ENCODE measurements at places on chromosomes 3 and 15.

DNA sequence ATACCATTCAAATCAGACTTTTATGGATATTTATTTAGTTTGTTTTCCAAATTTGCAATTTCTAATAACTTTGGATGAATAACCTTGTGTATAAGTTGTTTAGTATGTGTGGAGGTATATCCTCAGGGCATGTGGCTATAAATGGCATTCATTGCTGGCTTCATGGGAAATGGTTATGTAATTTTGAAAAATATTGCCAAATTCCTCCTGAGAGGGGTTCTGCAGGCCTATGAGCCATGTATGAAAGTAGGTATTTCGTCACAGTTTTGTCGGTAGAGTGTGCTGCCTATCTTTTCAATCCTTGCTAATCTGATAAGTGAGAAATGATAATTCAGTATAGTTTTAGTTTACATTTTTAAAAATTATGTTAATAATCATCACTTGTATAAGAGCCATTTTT, 256.4 kb upstream of the ZNF385D start:
- no peak for DNase-seq

DNA sequence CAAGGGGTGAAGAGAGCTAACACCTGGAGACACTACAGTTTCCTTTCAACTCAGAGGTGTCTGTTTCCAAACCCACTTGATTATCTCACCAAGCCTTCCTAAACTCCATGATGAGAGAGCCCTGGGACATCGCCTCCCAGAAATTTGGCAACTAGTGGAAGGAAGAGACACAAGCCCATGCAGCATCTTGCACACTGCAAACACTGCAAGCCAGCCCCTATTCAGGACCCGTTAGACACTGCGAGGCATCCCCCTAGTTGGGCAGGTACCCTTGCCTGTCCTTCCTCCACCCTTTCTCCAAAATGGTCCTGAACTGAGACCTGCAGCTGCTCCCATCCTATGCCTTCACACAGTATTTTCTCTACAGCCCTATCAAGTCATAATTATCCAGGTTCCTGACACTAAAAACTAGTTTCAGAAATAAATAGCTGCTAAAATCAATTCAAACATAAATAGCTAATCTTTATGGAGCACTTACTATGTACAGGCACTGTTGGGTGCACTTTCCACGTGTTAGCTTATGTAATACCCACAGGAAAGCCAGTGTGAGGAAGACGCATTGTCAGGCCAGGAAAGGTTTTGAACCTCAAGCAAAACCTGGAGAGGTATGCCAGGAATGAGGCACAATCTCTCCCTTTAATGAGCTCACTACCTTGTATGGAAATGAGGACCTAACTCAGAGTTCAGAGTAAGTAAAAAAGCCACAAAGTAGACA, 2.8 kb downstream of the MAGI1 start:
- no peak for DNase-seq

- DNase-seq, result no peak
Observed at GRCh38 chr15:79965846-79966630, 5.0 kb downstream of the BCL2A1 start.

DNA sequence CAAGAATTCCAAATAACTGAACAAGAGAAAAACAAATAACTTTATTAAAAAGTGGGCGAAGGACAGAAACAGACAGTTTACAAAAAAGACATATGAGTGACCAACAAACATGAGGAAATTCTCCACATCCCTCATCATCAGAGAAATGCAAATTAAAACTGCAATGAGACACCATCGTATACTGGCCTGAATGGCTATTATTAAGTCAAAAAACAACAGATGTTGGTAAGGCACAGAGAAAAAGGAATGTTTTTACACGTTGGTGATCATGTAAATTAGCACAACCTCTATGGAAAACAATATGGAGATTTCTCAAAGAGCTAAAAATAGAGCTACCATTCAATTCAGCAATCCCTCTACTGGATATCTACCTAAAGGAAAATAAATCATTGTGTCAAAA, 1260.4 kb upstream of the ALCAM start:
- no peak for DNase-seq

- no peak for DNase-seq
Observed at GRCh38 chr15:66820481-66821176, 118.6 kb downstream of the SMAD6 start.

DNA sequence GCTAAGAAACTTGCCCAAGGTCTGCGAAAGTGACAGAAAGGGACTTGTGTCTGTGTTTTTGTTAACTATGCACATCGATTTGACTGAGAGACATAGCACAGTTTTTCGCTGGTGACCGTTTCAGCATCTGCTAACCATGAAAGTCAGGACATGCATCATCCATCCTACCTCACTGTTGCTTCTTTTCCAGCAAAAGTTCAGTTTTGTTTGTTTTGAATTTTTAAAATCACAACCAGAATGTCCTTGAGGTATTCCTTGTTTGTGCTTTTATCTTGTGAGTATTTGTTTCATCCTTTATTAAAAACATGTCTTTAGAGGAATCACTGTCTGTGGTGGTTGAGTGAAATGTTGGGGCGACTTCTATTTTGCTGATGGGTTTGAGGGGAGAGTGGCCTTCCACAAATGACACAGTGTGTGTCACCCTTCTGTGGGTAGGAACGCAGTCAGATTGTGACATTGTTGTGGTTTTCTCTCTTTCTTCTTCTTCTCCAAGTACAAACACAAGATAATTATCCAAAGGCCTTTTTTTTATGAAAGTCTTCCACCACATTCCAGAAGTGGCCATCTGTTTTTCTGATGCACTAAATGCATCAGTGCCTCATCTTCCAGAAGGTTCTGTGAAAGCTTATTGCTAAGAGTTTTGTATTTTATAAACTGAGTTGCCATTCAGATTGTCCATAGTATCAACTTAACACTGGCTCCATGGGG, 214.4 kb upstream of the NR2E3 start:
- no peak for DNase-seq

DNA sequence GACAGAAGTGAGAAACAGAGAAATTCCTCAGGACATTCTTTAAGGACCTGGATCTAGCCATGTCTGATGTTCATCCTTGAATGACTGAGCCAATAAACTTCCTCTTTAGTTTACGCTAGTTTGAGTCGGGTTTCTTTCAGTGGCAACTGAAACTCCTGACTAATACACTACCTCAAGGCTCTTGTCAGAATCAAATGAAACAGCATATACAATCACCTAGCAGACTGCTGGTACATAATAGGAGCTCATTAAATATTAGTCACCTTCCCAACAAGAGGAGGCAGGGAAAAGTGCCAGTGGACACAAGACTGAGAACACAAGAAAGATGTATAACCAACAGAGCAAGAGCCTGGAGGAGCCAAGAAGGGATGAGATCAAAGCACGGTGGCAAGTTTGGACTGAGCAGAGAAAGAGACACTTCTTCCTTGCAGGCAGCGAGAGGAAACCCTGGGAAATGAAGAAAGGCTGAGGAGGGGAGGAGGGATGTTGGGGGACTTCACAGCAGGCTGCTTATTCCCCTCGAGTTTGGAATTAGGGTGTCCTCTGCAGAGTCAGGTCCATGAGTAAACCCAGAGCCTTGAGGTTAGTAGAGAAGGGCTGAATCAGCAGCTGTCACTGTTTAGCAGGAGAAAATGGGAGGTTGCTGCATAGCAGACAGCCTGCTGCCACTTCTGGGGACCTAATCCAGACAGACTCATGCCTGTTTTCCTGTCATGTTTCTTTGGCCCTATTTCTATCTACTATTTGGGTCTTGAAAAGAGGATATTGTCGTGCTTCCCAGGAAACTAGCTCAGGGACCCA, 73.3 kb downstream of the MRPL46 start:
- DNase-seq, result no peak

DNA sequence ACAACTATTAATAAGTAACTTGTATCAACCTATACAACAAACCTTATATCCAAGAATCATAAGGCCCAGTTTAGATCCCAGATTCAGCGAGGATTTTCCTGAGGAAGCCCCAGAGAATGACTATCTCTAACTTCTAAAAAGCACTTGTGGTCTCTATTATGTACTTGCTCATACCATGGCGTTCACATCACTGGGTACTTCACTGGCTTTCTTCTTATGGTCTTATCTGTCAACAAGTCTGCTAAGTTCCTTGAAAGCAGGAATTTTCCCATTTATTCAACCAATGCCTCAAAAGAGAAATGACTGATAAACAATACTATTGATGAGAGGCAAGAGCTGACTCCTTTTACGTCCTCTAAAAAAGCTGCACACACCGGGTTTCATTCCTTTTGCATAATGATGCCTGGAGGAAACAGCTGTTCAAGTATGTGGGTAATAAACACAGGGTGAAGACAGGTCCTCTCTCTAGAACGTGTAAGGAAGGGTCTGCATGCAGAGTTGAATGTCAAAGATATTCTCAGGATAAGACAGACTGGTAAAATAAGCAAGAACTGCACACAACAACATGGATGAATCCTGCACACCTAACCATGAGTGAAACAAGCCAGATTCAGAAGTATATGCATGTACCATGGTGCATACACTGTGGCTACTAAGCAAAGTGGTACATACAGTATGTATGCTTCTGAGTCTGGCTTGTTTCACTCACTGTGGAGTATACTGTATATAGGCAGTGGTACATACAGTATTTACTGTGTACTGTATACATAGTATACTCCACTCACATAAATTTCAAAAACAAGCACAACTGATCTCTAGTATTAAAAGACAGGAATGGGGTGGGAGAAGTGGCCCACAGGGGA, 408.7 kb downstream of the SHQ1 start:
- no peak for DNase-seq

DNA sequence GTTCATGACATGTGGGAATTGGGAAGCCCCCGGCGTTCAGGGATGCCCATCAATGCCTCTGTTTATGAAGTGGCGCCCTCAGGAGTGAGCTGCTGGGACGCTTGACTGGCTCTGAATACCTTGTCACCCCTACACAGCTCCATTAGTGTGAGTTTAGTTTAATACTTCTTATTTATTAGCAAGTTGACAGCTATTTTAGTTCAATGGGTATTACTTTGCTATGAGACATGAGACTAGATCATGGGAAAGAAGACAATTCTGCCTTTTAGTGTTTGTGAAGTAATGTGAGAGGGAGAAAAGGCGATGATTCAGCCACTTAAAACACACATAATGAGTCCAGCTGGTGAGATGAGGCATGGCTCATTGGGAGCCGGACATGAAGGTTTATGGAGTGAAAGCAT, 678.5 kb downstream of the NR2F2 start:
- DNase-seq, result no peak

DNA sequence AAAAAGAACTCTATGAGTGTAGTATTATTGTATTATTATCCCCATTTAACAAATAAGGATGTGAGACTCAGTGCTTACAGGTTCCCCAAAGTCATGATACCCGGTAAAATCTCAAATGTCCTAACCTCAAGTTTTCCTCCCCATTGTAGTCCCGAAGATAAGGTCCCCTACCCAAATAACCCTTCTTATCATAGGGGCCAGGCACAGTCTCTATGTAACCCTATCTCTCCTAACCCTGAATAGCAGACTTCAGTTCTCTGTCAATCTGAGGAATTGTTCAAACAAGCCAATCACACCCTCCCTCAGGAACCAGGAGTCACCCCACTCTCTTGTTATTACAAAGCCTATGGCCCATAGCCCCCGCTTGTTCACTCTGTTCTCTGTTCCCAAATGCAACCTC, 10.5 kb upstream of the SUSD5 start:
- no peak for DNase-seq

DNA sequence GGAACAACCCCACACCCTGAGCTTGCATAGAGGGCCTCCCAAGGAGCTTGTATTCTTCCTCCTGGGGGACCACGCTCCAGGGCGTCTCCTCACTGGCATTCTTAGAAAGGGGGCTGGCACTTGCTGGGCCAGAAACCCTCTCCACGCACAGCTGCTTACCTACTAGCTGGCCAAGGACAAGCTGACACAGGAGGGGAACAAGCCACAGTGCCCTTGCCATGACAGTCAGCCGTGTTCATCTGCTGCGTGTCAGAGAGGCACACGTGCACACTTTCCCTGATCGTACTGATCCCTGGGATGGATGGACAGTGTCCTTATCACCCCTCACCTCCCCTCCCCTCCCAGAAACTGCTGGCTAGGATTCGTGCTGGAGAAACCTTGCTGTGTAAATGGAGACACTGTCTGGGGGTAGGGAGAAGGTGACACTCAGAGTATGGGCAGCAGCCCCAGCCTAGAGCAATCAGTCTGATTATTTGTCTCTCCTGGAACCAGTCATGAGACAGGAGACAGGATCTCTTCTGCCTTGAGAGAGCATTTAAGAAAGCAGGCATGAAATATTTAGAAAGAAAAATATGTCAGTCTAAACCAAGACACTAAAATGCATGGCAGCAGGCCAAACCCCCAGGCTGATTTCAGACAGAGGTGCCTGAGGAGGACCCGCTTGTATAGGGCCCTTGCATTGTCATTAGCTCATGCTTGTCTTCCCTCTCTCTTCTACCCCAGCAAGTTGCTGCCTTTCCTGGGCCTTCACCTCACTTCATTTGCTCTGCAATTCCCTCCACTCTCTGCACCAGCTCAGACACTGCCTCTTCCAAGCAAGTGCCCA, 311.8 kb upstream of the TRIM42 start:
- DNase-seq, result no peak

DNA sequence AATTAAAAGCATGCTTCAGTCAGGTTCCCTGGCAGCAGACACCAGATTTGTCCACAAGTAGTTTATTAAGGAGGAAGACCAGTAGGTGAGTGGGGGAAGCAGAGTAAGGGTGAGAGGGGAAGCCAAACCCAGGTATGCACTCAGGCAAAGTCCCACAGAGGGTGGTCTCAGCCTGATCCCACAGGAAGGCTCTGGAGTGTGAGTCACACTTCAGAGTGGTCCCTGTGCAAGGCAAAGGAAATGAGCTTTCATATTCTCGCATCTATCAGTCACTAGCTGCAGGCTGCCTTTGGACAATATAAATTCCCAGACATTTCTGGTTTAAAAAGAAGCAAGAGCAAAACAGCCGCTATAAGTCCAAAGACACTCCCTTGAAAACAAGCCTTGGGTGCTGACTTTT, 78.5 kb downstream of the TRANK1 start:
- no peak for DNase-seq

DNA sequence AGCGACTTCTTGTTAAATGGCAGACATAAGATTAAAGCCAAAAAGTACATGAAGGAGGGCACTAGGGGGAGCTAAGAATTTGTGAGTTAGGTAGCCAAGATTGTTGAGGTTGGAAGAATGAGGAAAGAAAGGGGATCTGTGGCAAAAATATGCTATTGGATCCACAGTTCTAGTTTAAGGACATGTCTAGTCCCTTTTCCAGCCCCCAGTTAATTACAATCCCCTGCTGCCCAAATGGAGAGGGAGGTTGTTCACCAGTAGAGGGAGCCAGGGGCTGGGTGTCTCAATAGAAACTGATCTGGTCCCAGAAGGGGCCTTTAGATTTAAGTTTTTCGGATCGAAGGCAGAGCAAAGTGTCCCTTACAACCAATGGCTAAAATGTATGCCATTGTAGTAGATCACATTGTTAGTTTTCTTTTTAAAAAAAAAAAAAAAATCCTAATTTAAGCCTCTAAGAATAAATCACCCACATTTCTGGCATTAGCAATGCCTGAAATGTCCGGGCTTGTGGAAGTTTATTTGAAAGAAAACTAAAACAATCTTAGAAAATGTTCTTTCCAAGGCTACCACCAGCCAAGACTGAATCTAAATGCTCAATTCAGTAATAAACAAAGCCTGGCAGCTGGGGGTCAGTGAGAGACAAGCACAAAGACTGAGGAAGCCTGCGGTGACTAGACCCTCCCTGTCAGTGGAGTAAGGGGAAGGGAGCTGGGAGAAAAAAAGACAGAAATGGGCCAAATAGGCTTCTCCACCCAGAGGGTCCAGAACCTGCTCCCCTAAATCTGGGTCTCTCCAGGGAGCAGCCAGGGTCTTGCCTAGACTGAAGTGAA, 7.1 kb downstream of the COL8A1 start:
- DNase-seq, result no peak

- DNase-seq, result no peak
Observed at GRCh38 chr3:50490424-50490823, 13.0 kb downstream of the CACNA2D2 start.

GRCh38 chr3:16332904-16333426, 68.0 kb downstream of the OXNAD1 start:
- no peak for DNase-seq
